Osteocyte (in vitro differentiated cells): ENCODE measurements at places on chromosomes 3 and 15. TPM values are rescaled to one million over a fixed set of nuclear protein-coding genes. Genes with fewer than 3 reads are reported as not detected.

DNA sequence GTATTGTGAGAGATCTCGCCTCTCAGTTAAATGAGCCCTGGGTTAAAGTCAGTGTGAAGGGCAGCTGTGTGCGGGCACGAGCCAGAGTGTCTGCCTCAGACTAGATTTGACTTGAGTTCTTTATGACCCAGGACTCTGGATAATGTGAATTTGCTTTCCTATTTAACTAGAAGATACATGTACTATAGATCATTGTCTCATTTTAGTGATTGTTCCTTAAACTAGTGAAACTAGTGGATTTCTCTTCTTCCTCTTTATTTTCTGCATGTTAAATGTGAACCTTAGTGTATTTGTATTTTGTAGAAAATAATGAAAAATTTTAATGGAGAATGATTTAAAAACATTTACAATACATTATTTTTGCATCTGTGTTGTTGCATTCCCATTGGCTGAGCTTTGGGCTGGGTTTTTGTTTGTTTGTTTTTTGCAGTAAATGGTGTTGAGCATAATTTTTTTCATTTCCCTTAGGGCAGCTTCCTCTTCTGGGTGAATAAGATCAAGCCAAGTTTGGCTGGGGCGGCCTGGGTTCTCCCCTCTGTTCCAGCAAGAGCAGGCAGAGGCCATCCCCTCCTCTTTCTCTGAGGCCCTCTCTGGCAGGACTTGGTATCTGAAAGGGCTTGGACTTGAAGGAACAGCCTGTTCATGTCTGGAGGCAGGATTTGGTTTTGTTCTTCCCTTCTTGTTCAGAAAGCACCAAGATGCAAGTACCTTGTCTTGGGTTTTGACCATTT, 15.0 kb downstream of the GCSAM start:
- no peak overlapping the region for H3K27ac ChIP-seq
- no peak overlapping the region for H3K4me3 ChIP-seq
- peaks cover 12% of the 10 kb centered on the region for H3K4me1 ChIP-seq
- H3K36me3 ChIP-seq, result no peaks in the 10 kb centered on the region
- no peak for DNase-seq
- H3K27me3 ChIP-seq, result no peaks in the 10 kb centered on the region

GRCh38 chr15:91412138-91412928, 312.3 kb downstream of the SV2B start:
- H3K27ac ChIP-seq, result no peak overlapping the region
- H3K36me3 ChIP-seq, result no peaks in the 10 kb centered on the region
- no peak overlapping the region for H3K4me3 ChIP-seq
- DNase-seq, result no peak
- no peaks in the 10 kb centered on the region for H3K4me1 ChIP-seq

- H3K4me3 ChIP-seq, result no peak overlapping the region
- peak overlapping the region; percentile 36 for H3K27ac ChIP-seq
- no peak for DNase-seq
- H3K36me3 ChIP-seq, result no peaks in the 10 kb centered on the region
- no peaks in the 10 kb centered on the region for H3K27me3 ChIP-seq
- H3K4me1 ChIP-seq, result peaks cover 16% of the 10 kb centered on the region
Measured at GRCh38 chr3:14290631-14291385, 111.6 kb upstream of the SLC6A6 start.

The BLM gene
- total RNA-seq, result 2.7 and 5.0 TPM in 2 replicates

The RBP2 gene
- total RNA-seq, result not detected in 2 replicates

The IGSF11 gene
- total RNA-seq, result not detected in 2 replicates
